Activated B cell treated with CpG ODN at 0.5 μM for 24 hours (primary cell): ENCODE measurements at places on chromosomes 1 and 21.

DNA sequence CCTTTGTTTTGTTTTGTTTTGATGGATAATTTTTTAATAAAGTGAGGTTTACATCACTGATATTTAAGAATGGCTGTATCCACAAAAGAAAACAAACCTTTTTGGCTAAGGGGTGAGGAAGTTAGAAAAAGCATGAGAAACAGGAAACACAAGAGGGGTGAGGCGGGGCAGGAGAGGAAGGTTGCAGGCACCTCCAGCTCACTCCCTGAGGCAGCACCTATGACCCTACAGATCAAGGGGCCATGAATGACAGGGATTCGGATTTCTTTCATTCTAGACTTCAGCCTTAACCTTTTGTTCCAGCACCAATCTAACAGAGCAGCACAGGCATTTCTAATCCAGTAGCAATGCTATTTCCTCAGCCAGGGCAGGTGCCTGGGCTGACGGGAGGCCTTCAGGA lies 4.4 kb downstream of the CLCA4 start:
- DNase-seq = no peak

GRCh38 chr1:20172033-20172590 lies 13.8 kb upstream of the UBXN10 start:
- DNase-seq = no peak

DNA sequence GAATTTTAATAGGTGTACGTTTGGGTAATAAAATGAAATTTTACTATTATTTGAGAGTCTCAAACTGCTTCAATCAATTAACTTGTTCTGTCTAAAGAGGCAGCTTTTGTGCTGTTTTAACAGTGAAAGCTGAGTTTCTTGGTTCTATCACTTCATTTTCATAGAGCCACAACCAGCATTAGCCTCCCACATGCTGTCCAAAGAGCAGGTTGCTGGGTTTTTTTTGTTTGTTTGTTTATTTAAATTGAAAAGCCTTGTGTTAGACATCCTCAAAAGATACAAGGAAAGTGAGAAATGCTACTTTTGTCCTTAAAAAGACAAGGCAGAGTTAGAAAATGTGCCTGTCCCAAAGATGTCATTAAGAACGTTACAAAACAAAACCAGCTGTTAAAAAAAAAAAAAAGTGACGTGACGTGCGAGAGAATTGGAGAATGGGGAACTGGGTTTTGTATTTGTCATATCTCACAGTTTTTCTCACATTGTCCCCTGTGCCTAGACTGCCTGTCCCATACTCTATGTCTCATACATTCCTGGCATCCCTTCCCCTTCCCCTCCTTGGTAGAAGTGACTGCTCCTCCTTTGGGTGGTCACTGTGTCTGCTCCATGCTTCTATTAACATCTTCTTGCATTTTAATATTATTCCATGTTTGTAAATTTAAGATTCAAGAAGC lies 63.1 kb upstream of the CD34 start:
- no peak for DNase-seq

- no peak for DNase-seq
These were observed 44.2 kb downstream of the PTPRU start for GRCh38 chr1:29280409-29281131.

- DNase-seq = peak; percentile 36
These were observed 21.8 kb downstream of the RSPH1 start for GRCh38 chr21:42474043-42474831.

- DNase-seq = no peak
These were observed 9.5 kb upstream of the RNF186 start for GRCh38 chr1:19824541-19824940.

DNA sequence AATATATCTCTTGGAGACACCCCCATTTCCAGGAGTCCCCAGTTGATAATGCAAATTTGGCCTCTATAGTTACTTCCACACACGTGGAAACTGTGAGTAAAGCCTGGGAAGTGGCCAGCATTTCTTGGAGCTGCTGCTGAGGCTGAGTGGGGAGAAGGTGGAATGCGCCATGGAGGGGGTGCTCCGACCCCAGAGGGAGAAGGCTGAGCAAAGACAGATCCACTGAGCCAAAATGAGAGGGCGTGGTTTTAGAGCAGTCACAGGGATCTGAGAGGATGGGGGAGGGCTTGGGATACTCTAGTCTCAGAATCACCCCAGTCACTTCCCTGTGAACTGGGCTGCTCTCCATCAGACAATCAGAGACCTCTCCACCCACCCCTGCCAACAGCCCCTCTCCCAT lies 38.7 kb downstream of the TRIM62 start:
- no peak for DNase-seq

- no peak for DNase-seq
These were observed 46.2 kb downstream of the MACF1 start for GRCh38 chr1:39250460-39251240.

GRCh38 chr1:167102906-167103573 lies 9.2 kb downstream of the STYXL2 start:
- no peak for DNase-seq

GRCh38 chr1:201702936-201703335 lies 126.0 kb upstream of the IPO9 start:
- no peak for DNase-seq

GRCh38 chr21:43716376-43717165 lies 2.4 kb upstream of the PDXK start:
- DNase-seq = peak; percentile 46

DNA sequence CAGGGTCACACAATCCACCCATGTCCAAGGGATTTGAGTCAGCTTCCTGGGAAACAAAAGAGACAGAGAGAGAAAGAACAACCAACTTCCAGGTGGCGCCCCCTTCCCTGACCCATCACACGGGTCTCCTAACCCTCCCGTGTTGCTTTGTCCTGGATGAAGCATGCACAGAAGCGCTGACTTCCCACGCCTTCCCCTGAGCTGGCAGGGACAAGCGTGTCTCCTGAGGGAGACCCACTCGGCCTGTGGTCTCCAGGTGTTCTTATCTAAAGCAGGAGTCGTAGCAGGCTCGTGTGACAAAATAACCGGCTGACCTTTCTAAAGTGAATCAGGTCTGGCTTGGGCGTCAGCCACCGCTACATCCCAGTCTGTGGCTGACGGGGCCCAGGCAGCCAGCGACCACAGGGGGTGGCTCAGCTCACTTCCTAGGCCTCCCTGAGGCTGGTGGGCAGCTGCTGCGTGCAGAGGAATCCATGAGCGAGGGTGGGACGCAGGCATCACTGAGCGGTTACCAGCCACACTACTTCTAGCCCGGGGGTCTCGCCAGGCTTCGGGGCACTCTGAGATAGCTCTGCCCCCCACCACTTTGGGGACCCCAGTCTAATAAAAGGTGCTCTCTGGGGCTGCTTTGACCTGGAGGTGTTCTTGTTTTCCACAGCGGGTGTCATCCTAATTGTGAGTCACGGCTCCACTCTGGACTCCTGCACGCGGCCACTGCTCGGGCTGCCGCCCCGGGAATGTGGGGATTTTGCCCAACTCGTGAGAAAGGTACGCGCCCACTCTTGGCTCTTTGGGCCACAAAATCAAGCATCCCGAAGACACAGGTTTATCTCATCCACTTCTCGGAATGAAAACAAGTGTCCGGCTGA lies 40.4 kb downstream of the UBASH3A start:
- peak; percentile 5 for DNase-seq

- DNase-seq = no peak
These were observed 95.6 kb upstream of the KCNK1 start for GRCh38 chr1:233518344-233518743.

DNA sequence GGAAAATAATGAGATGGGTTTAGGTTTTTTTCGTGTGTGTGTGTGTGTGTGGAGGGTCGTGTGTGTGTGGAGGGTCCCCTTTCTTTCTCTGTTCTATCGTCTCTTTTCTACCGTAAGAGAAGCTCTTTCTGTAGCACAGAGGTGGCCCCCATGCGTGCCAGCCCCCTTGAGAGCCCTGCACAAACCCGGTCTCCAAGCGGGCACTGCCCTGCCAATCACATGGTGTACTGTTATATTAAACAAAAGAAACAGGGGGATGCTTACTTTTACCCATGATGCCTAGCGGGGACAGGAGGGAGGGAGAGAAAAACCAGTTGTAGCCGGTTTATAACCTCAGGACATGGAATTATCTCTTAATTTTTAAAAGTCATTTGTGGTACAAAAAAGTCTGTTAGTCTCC lies 41.0 kb downstream of the GATAD2B start:
- DNase-seq = no peak

DNA sequence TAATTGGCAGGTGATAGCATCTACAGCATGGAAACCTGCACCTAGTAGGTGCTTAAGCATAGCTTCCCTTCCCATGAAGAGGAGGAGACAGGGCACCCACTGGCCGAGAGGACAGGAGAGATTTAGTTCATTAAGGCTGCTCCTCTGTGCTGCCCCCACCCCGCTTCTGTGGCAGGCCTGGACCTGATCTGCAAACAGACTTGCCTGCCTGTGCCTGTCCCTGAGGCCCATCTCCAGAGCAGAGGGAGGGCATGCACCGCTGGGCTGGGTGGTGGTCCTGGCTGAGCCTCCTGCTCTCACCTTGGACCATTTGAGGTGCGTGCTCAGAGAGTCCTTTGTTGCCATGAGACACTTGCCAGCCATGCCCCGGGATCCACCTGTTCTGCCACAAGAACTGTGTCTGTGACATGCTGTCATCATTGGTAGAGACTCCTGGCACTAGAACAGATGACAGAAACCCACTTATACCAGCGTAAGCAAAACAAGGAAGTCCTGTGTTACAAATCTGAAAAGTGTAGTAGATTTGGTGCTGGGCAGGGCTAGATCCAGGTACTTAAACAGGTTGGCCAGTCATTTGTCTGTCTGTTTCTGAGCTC lies 55.6 kb downstream of the PTPRF start:
- no peak for DNase-seq

- DNase-seq = no peak
These were observed at the start of gene PLEKHG5 for GRCh38 chr1:6491480-6491962. Gene PLEKHG5 (minus strand): TSS chr1:6491667. CDS start chr1:6477571, 14,096 bp downstream.

- no peak for DNase-seq
These were observed 26.8 kb upstream of the KDM4A start for GRCh38 chr1:43622901-43623780.

GRCh38 chr21:25572861-25573310 lies 34.4 kb downstream of the MRPL39 start:
- no peak for DNase-seq

DNA sequence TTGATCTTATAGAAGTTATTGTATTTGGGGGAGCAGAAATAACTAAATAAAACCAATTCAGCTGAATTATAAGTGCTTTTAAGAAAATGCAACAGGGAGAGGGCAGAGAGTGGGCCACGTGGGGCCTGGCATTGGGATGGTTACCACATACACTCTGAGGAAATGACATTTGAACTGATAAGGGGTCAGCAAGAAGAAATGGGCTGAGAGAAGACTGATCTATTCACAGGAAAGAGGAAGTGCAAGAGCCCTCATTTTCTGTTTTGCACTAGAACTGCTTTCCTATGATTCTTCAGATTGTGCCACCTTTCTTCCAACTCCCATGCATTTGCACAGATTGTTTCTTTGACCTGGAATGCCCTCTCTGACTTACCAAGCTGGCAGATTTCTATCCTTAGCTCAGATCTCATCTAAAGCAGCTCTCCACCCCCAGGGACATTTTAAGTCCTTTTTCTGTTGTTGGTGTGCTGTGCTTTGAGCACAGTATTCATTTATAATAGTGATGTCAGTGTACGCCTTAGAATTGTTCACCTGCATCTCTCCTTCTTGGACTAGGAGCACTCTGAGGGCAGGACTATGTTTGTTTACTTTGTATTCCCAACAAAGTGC lies 115.9 kb downstream of the FGGY start:
- DNase-seq = no peak

- DNase-seq = no peak
These were observed 14.1 kb upstream of the CNTN2 start for GRCh38 chr1:205028924-205029323.

GRCh38 chr1:14141656-14142055 lies 441.7 kb downstream of the PRDM2 start:
- no peak for DNase-seq

- DNase-seq = no peak
These were observed 48.7 kb upstream of the PLA2G4A start for GRCh38 chr1:186780076-186780475.

DNA sequence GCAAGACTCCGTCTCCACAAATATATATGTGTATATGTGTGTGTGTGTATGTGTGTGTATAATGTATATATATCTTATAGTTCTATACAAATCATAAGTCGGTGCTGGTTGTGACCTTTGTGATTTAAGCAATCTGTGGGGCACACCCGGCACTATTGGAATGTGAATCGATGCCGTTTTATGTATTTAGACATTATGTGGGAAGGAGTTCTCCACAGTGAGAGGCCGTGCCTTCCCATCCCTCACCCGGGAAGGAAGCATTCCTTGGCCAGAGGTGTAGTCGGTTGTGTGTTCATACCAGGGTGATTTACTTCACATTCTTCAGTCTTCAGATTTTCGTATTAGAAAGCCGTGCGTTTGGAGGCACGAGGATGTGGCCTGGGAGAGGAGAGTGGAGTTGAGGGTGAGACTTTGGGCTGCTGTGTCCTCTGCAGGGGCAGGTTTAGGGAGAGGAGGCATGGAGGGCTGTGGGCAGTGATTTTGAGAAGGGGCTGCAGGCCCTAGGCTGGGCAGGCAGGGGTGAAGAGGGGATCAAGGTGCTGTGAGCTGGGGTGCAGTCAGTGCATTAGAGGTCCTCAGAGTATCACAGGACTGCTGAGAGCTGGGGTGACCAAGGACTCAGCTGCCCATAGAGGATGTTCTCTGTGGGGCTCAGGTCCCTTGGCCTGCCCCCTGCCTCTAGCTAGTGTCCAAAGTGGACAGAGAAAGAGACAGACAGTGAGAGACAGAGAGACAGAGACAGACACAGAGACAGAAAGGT lies 57.7 kb downstream of the TRIM11 start:
- no peak for DNase-seq

- no peak for DNase-seq
These were observed 11.6 kb upstream of the SESN2 start for GRCh38 chr1:28247612-28248272.

GRCh38 chr1:236280438-236281197 lies 1.1 kb downstream of the ERO1B start:
- no peak for DNase-seq

GRCh38 chr1:67149179-67149770 lies 14.5 kb upstream of the C1orf141 start:
- DNase-seq = peak; percentile 23

GRCh38 chr1:147591993-147592392 lies 50.7 kb downstream of the BCL9 start:
- no peak for DNase-seq

- DNase-seq = no peak
These were observed 42.0 kb upstream of the LDLRAP1 start for GRCh38 chr1:25501235-25502058.

DNA sequence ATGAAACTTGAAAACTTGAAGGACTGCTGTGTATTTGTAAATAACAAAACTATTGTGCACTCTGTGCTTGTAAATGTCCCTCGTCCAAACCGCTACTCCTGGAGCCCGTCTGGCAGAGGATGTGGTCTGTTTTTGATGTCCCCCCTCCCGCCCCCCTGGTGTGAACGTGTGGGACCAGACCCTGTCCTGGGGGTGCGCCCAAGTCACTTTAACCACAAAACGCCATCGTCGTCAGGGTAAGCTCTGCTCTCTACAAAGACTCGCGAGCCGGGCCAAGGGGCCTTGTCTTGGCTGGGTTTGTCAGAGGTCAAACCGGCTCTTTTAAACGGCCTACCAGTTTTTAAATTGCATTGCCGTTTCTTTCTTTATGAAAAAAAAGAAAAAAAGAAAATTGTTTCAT lies 87.4 kb upstream of the TMEM51 start:
- DNase-seq = no peak

GRCh38 chr1:71882226-71882625 lies 400.1 kb downstream of the NEGR1 start:
- no peak for DNase-seq
